Breast epithelium (tissue), 4 donors: ENCODE measurements at places on chromosomes 1 and 21.
A peak's percentile ranks its signal among the peaks of the same experiment; 100 is the strongest.

GRCh38 chr1:8733484-8733883, 84.0 kb downstream of the RERE start:
- H3K27me3 ChIP-seq = no peaks in the 10 kb centered on the region
- H3K36me3 ChIP-seq = no peaks in the 10 kb centered on the region
- no peaks in the 10 kb centered on the region for H3K4me1 ChIP-seq
- DNase-seq = no peak
- no peak overlapping the region for H3K4me3 ChIP-seq

- no peaks in the 10 kb centered on the region for H3K36me3 ChIP-seq
- H3K4me3 ChIP-seq = peak within 1 kb of the TSS; percentile 71
- H3K27me3 ChIP-seq = no peaks in the 10 kb centered on the region
These were observed at the start of gene BTBD8 for GRCh38 chr1:92080128-92080985. TSS of gene BTBD8 (plus strand) at chr1:92080345. CDS start at chr1:92080572, 227 bp downstream.

GRCh38 chr21:16113052-16113715, 383.4 kb downstream of the USP25 start:
- no peaks in the 10 kb centered on the region for H3K27me3 ChIP-seq
- no peaks in the 10 kb centered on the region for H3K36me3 ChIP-seq
- no peaks in the 10 kb centered on the region for H3K4me1 ChIP-seq
- peak overlapping the region; percentile 5 for H3K27ac ChIP-seq

GRCh38 chr1:228002792-228003191, 4.0 kb upstream of the WNT3A start:
- peaks cover 59% of the 10 kb centered on the region for H3K27me3 ChIP-seq
- H3K4me3 ChIP-seq = no peak overlapping the region
- peak; percentile 12 for DNase-seq
- H3K4me1 ChIP-seq = no peaks in the 10 kb centered on the region
- no peak overlapping the region for H3K27ac ChIP-seq

- H3K4me3 ChIP-seq = no peak overlapping the region
- no peak overlapping the region for H3K27ac ChIP-seq
- no peaks in the 10 kb centered on the region for H3K36me3 ChIP-seq
These were observed 66.5 kb downstream of the UBE2T start for GRCh38 chr1:202275061-202275770.

- no peaks in the 10 kb centered on the region for H3K36me3 ChIP-seq
- no peak overlapping the region for H3K4me3 ChIP-seq
These were observed 191.3 kb upstream of the HP1BP3 start for GRCh38 chr1:20978413-20978812.

GRCh38 chr21:45441431-45442255, 36.7 kb downstream of the COL18A1 start:
- no peak for DNase-seq
- H3K4me1 ChIP-seq = no peaks in the 10 kb centered on the region
- H3K27me3 ChIP-seq = no peaks in the 10 kb centered on the region

DNA sequence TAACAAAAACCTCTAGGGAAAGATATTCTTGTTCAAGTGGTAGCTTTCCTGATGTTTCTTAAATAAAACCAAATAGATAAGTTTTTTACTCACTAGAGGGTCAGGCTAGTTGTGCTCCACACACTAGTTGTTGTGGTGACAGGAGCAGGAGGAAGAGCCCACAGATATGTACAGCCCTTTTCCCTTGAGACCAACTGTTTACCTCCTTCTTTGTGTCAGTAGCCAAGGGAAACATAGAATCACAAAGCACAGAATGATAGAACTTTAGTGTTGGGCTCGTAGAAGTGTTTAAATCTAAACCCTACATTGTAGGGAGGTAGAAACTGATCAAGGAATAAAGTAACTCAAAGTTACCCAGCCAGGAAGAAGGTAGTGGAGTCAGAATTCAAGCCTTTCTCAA, 309.0 kb downstream of the CTH start:
- DNase-seq = no peak
- H3K36me3 ChIP-seq = no peaks in the 10 kb centered on the region
- no peaks in the 10 kb centered on the region for H3K4me1 ChIP-seq
- no peaks in the 10 kb centered on the region for H3K27me3 ChIP-seq

GRCh38 chr1:236718328-236718727, 32.0 kb downstream of the ACTN2 start:
- H3K4me1 ChIP-seq = no peaks in the 10 kb centered on the region
- H3K4me3 ChIP-seq = no peak overlapping the region
- no peaks in the 10 kb centered on the region for H3K36me3 ChIP-seq
- DNase-seq = no peak

DNA sequence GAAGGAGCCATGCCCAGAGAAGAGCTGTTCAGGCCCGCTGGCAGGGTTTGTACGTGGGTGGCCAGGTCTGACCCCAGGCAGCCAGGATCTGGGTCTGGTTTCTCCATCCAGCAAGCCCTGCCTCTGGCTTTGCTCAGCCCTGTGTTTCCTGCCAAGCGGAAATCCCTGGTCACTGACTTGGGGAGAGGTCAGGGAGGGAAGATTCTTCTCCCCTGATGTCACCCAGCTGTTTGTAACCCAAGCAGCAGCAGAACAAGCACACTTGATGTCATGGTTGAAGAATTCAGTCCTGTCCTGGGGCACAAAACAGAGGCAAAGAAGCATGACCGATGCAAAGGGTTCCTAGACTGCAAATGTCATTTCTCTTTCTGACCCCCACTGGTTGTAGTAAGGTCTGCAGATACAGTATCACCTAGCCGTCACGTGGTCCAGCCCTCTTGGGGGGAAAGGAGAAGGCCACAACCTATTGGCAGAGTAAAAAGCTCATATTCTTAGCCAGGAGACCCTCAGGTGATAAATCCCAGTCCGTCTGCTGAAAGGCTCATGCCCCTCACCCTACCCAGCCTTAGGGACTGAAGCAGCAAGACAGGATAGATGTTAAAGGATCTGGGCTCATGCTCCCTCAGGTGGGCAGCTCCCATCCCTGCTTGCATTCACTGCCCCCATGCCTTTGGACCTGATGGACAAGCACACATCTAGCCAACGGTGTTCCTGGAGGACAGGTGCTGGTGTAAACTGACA, 120.9 kb downstream of the SYT2 start:
- peak overlapping the region; percentile 23 for H3K4me3 ChIP-seq
- H3K27ac ChIP-seq = peak overlapping the region; percentile 95
- H3K4me1 ChIP-seq = peaks cover 11% of the 10 kb centered on the region
- no peaks in the 10 kb centered on the region for H3K36me3 ChIP-seq

DNA sequence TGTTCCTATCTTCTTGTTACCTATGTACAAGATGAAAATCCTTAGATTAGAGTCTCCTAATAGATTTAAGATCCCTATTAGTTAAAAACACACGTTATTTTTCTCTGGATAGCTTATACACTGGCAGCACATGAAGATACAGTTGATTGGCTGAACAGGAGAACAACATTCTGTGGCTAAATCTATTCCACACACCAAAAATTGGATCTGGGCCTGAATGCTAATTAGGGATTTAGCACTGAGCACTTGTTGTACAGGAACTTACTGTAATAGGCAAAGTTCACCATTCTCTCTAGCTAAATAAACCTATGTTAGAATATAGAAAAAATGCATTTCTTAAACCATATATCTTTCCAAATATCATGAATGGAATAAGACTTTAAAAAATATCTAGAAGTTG, 117.1 kb upstream of the PTGFR start:
- H3K4me1 ChIP-seq = no peaks in the 10 kb centered on the region
- DNase-seq = no peak
- H3K36me3 ChIP-seq = no peaks in the 10 kb centered on the region

- H3K4me3 ChIP-seq = no peak overlapping the region
- H3K4me1 ChIP-seq = no peaks in the 10 kb centered on the region
- no peaks in the 10 kb centered on the region for H3K36me3 ChIP-seq
- H3K27ac ChIP-seq = peak overlapping the region; percentile 69
- H3K27me3 ChIP-seq = no peaks in the 10 kb centered on the region
These were observed 9.4 kb upstream of the FMO3 start for GRCh38 chr1:171081314-171081753.

GRCh38 chr1:225847610-225848009, 34.6 kb downstream of the TMEM63A start:
- DNase-seq = no peak
- H3K36me3 ChIP-seq = no peaks in the 10 kb centered on the region
- no peaks in the 10 kb centered on the region for H3K27me3 ChIP-seq
- H3K27ac ChIP-seq = peak overlapping the region; percentile 14

GRCh38 chr21:33101300-33101911, 31.5 kb downstream of the OLIG1 start:
- DNase-seq = no peak
- no peak overlapping the region for H3K4me3 ChIP-seq
- no peaks in the 10 kb centered on the region for H3K4me1 ChIP-seq
- H3K27ac ChIP-seq = no peak overlapping the region
- H3K27me3 ChIP-seq = no peaks in the 10 kb centered on the region

GRCh38 chr1:197218857-197219256, 49.2 kb upstream of the CRB1 start:
- H3K36me3 ChIP-seq = no peaks in the 10 kb centered on the region
- no peak for DNase-seq
- H3K4me3 ChIP-seq = no peak overlapping the region
- H3K27ac ChIP-seq = no peak overlapping the region
- H3K27me3 ChIP-seq = no peaks in the 10 kb centered on the region
